ENCODE measurements at places on chromosomes 11 and 22.

DNA sequence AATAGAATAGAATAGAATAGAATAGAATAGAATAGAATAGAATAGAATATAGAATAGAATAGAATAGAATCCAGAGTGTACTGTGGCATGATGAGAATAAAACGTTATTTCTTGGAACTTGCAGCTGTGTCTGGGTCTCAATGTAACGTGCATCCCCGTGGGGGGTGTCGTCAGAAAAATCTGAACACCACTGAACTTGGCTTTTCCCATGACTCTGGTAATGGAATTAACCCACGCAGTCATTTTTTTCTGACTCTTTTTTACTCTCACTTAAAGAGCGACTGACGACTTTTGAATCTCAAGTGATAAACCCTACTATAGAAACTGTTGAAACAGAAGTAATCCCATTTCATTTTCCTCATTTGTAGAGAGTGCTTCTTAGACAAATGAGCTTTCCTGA is 92.4 kb upstream of the BID start:
- DNase-seq = no peak

DNA sequence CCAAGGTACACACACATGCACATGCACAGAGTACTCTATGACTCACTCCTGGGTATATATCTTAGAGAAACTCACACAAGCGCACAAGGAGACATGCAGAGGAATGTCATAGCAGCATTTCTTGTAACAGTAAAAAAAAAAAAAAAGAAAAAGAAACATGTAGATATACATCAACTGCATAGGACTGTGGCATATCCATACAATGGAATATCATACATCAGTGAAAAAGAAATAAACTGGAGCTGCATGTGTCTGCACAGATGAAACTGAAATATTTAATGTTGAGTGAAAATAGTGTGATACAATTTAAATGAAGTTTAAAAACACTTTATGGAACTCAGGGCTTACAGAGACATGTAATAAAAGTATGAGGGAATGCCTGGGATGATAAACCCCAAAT is 46.4 kb downstream of the SYT13 start:
- DNase-seq = no peak

- DNase-seq = no peak
These were observed 7.0 kb downstream of the OR9G1 start for GRCh38 chr11:56705784-56706396.

DNA sequence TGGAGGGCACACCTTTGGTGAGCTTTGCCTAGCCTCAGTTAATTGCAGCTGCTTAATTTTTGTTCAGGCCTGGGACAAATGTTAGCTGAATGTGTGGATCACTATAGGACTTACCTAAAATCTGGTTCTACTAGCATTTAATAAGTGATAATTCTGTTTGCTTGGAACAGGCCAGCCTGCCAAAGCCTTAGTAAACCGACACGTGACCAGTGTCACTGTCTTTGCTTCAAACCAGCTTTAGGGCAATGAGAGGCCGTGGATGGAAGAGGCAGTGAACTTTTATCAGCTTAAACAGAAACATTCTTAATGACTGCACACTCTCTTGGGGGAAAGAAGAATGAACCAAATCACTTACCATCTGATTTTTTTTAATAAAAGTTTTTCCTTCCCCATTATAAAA is 10.8 kb downstream of the PARVA start:
- DNase-seq = no peak

- no peak for DNase-seq
These were observed 3.0 kb downstream of the RPS25 start for GRCh38 chr11:119015054-119015611.

GRCh38 chr11:94511932-94512781 is at the start of gene C11orf97:
C11orf97 (plus strand) TSS chr11:94512461; CDS start chr11:94512529, 68 bp downstream.
- DNase-seq = peak; percentile 82

DNA sequence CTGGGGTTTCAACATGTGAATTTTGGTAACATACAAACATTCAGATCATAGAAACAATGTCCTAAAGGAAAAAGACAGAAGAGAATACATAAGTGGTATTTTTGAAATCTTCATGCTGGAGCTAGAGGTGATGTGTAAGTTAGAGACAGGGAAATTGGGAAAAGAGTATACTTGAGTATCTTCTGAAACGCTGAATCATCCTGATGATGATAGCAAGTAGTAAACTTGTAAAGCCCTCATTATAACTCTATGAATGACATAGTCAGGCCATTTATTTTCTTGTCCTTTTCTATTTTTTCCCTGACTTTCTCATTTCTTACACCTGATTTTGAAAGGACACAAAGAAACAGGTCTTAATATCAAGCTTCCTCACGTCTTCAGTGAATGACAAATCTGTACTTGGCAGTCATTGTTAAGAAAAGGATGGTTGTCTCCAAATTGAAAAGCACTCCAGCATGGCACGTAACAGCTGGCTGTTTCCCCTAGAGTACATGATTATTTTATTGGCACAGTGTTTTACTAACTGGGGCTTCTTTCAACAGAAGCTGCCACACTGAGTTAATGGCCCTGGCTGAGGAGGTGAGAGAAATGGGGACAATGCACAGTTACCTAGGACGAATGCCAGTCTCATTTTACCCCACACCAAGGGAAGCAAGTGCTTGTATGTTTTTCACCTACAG is 140.7 kb upstream of the CTSC start:
- no peak for DNase-seq

DNA sequence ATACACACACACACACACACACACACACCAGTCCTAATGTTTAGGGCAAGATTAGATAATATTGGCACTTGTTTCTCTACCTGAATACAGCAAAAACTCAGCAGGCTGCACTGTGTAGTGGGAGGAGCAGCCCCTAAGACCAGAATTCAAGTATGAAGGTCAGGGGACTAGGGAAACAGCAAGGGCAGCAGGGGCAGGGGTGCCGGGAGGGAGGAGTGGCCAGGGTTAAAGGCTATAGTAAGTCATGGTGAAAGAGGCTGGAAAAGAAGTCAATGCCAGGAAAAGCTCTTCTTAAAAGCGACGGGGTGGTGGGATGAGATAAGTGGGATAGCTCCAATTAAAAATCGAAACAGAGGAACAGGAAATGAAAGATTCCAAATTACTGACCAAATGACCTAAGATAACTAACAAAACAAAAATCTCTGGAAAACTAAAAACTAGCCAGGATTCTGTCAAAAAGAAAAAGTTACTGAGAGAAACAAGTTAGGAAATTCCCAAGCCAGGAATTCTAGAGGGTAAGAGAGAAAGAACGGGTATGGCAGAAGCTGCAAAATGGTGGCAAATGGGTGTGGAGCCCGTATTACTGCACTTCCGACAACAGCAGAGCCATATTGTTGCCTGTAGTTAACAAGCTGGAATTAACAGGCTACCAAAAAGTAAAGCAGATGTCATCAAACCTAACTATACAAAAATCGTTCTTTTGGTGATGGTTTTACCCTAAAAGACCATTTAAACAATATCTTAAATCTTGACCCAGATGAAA is 1.3 kb downstream of the ASCL3 start:
- no peak for DNase-seq

DNA sequence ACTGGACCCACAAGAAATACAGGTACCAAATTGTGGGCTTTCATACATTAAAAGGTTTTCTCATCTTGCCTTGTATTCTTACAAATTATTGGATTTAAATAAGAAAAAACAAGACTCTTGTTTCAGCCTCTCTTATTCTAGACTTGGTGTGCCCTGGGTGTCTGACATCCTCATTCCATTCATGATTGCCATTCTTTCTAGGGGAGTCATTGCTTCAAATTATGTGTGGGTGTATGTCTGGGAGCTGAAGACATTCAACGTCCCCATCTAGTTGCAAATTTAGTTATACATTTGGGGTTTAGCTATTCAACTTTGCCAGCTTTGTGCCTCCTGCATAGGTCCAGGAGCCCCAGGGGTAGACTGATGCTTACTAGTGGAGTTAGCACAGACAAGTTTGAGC is 18.1 kb downstream of the MAML2 start:
- no peak for DNase-seq

DNA sequence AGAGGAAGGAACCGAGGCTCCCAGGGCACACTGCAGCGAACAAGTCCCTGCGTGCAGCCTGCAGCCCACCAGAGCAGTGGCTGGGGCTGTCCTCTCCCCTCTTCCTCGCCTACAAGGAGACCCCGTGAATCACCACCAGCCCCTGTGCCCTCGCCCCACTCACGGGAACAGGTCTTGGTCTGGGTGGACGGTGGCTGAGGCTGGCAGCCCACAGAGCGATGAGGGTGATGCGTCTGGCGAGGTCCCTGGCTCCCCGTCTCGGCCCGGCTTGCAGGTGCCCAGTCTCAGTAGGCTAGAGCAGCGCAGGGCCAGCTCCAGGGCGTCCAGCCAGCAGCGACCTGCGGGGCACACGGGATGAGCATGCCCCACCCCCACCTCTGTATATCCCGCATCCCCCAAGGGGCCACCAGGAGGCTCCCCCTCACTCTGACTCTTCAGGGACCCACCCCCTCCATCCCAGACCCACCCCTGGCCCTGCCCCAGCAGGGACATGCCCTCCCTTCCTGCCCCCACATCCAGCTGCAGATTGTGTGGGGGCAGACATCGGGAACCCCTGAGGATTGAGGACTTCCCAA is 50.5 kb upstream of the CARS1 start:
- peak; percentile 60 for DNase-seq

DNA sequence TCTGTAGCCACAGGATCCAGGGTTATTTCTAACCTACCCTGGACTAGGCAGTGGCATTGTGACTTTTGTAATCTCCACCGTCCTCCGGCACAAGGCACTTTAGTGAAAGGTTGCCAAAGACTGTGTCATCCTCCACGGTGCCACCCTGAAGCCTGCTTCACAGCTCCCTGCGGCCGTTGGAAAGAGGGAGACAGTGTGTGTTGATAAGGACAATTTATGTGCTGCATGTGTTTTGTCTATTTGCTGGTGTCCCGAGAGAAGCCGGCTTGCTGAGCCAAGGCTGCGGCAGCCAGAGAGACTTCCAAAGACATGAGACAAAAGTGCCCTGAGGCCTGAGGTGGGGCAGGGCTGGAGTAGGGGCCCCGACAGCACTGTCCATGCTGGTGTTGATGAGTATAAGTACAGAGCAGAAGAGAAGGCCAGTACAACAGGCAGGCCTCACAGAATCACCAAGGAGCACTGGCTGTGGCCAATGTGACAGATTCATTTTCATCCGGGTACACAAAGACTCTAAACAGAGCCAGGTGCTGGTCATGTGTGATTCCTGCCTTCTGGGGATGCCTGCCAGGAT is 40.9 kb downstream of the GALNT18 start:
- DNase-seq = no peak

- DNase-seq = no peak
These were observed 5.6 kb downstream of the VWA5A start for GRCh38 chr11:124120891-124121290.

GRCh38 chr11:67054836-67055523 is 1.7 kb upstream of the RHOD start:
- DNase-seq = peak; percentile 82

DNA sequence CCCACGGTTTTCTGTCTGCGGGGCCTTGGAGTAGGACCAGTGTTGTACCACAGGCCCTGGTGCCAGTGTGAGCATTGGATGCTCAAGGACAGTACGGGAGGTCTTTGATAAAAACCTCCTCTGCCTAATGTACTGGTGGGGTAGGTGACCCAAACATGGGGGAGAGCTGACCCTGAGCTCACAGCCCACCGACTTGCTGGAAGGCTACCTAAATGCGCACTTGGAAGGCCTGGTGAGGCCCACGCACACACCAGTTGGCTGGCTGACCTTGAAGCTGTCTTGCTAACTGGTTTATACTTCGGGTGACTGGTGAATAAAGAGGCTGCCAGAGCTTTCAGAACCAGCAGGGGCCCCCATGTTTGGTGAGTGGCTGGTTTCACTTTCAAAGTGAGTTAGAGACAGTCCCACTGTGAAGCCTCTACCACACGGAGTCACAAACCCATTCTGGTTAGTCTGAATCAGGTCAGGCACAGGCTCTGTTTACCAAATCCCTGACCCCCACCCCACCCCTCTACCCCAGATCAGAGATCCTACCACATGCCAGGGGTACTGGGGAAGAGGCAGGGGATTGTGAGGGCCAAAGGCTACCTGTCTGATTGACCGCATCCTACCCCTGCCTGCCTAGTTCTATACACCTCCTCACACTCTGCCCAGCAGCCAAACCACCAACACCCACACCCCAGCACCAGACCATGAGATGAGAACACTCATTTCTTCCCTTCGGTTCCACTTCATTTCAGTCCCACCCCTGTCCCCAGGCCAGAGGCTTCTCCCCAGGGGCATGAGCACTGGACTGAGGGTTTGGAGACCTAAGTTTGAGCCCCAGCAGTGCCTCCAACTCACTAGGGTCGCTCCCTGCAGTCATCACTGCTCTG is 12.7 kb upstream of the IL2RB start:
- DNase-seq = peak; percentile 25

- no peak for DNase-seq
These were observed 25.8 kb upstream of the SLC22A12 start for GRCh38 chr11:64564947-64565889.

- peak; percentile 89 for DNase-seq
These were observed 21.6 kb downstream of the LRRC55 start for GRCh38 chr11:57203359-57203758.

DNA sequence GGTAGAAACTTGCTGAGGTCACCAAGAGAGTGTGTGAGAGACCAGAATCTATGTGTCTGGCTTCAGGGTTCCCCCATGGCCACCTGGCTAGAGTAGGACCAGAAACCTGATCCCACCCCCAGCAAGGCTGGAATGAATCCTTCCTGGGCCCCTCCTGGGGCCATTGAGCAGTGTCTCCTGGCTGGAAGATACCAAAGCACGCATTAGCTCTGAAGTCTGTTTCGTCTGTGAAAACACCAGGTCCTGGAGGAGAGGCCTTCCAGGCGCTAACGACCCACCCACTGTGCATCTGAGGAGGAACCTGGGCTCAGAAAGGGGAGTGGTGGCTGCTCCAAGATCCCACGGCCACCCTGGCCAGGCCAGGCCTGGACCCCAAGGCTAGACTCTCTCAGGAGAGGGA is 15.5 kb upstream of the TSKU start:
- no peak for DNase-seq

DNA sequence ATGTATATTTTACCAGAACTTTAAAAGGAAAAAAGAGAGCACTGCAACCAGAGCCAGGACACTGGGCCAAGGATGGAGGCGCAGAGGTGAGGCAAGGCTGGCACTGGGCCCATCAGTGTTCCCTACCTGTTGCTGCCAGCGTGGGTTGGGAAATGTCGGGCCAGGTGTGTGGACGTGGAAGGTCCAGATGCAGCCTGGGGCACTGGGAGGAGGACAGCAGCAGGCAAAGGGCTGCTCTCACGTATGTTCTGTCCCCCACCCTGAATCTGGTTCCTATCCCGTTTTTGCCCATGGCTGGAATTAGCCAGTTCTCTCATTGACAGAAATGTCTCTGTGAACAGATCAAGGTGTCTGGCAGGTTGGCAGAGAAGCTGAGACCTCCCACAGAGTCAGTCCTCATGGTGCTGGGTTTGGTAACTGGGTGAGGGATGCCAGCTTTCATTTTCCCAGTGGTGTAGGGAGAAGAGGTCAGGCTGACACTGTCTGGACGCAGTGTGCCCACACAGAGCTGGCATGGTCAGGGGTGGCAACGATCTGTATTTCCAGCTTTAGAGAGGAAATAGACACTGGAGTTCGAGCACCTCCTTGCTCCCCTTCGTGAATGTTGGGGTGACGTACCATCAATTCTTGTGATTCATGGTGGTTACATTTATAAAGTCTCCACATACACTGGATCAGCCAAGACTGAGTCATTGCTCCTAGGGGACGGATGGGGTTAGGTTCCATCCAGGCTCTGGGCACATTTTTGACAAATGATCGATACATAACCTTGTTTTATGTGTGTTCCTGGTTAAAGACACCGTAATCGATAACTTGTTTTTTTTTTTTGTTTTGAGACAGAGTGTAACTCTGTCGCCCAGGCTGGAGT is 4.3 kb upstream of the PNPLA3 start:
- DNase-seq = no peak

GRCh38 chr11:30619767-30620166 is 33.6 kb upstream of the MPPED2 start:
- DNase-seq = no peak

All from Right ventricle myocardium inferior (tissue), 1 donor.